ENCODE measurements at places on chromosomes 3 and 15. TPM values are rescaled to one million over a fixed set of nuclear protein-coding genes. Genes with fewer than 3 reads are reported as not detected.

The TERC gene
- total RNA-seq = 544 TPM

The RAB5A gene
- total RNA-seq = 61.3 TPM

The PPP2R3A gene
- total RNA-seq = 9.4 TPM

The CACNA2D3 gene
- not detected for total RNA-seq

The IGF2BP2 gene
- 105 TPM for total RNA-seq

The CYP19A1 gene
- not detected for total RNA-seq

The RLBP1 gene
- total RNA-seq = not detected

The HESX1 gene
- total RNA-seq = not detected

The SLTM gene
- total RNA-seq = 103 TPM

The LINGO1 gene
- not detected for total RNA-seq

The SLC25A38 gene
- total RNA-seq = 29.7 TPM

The SLC51B gene
- not detected for total RNA-seq

The GLT8D1 gene
- total RNA-seq = 70.2 TPM

The LRRC31 gene
- total RNA-seq = 0.04 TPM

The LIPC gene
- total RNA-seq = not detected

The NR1I2 gene
- 0.04 TPM for total RNA-seq

The FRMD4B gene
- 5.7 TPM for total RNA-seq

The MITF gene
- total RNA-seq = 7.6 TPM

The CAMP gene
- total RNA-seq = not detected

The GP5 gene
- total RNA-seq = not detected

The PIGX gene
- 30.3 TPM for total RNA-seq

The COMMD4 gene
- 116 TPM for total RNA-seq

The KBTBD8 gene
- total RNA-seq = 0.29 TPM

The MELTF gene
- 46.8 TPM for total RNA-seq

The TMEM266 gene
- total RNA-seq = not detected

The LAMB2 gene
- 365 TPM for total RNA-seq

The FETUB gene
- not detected for total RNA-seq

All from PC-3 (cell line).